ENCODE measurements at places on chromosomes 6 and 20. TPM values are rescaled to one million over a fixed set of nuclear protein-coding genes. Genes with fewer than 3 reads are reported as not detected.

Gene DEK
- total RNA-seq: 127 TPM

Gene RNF182
- total RNA-seq: 73.6 TPM

Gene GPR63
- 27.9 TPM for total RNA-seq

Gene SIRPD
- total RNA-seq: not detected

Gene TBXT
- total RNA-seq: not detected

DNA sequence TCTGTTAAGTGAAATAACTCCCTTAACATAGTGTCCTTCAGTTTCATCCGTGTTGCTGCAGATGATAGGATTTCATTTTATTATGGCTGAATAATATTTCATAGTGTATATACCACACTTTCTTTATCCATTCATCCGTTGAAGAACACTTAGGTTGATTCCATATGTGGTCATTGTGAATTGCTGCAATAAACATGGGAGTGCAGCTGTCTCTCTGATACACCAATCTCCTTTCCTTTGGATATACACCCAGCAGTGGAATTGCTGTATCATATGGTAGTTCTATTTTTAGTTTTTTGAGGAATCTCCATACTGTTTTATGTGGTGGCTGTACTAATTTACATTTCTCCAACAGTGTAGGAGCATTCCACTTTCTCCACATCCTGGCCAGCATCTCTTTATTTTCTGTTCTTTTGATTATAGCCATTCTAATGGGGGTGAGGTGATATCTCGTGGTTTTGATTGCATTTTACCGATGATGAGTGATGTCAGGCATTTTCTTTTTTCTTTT is 193.2 kb downstream of the SLC16A10 start:
- no peak for DNase-seq

DNA sequence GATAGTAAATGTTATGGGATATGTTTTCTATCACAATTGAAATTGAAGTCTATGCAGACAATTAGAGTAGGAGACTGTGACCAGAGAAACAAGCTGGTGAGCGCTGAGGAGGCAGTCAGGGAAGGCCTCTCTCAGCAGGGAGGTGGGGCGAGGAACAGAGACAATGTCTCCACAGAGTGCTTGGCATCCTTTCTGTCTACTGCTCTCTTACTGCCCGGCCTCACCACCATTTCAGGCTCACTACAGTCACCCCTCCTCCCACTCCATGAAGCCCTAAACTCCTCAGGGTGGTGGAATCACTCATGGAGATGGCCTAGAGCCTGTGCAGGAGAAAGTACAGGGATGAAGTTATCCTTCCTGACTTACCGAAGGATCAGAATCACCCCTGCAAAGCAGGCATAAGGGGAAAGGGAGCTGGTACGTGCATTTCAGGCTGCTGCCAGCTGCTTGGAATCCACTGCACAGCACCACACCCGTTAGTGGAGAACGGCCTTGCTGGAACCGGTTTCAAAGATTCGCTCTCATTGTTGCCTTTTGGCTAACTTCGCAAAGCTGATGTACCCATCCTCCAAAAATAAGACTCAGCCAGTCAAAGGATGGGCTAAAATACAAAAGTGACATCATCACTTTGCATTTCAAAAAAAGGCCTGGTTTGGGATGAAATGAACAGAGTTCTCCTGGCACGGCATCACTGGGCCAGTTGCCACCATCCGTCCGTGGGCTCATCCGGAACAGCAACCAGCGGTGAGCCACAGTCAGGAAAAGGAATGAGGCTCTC is 67.3 kb downstream of the SLC22A23 start:
- DNase-seq: peak; percentile 54

- DNase-seq: no peak
These were observed 32.0 kb upstream of the POPDC3 start for GRCh38 chr6:105211831-105212230.

DNA sequence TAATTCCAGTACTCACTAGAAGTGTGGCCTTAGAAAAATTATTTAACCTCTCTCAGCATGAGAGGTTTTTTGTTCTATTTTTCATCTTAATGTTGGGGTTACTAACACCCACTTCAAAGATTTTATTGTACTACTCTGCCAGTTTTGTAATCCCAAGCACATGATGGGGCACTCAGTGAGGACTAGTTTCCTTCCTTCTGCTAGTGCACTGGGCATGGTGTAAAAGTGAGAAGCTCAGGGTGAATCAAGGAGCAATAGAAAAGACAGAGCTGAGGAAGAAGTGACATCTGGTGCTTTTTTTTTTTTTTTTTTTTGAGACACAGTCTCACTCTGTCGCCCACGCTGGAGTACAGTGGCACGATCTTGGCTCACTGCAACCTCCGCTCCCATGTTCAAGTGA is 439.4 kb upstream of the ARID1B start:
- no peak for DNase-seq

DNA sequence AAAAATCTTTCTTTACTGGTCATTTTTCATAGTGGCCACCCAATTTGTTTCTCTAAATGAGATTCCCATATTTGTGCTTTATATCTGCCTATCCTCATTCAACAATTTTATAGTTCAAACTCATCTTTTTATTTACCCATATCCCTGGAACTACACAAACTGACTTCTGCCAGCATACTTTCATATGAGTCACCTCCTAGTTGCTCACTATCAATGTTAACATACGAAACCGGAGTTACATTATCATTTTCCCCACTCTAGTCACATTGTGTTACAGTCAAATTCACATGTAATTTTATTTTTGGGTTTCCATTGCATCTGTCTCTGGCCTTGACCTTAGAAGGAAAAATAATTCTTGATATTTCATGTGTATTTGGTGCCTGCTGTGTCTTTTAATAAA is 499.4 kb downstream of the MAFB start:
- no peak for DNase-seq

GRCh38 chr20:36543184-36544133 is 2.1 kb downstream of the MYL9 start:
- no peak for DNase-seq

DNA sequence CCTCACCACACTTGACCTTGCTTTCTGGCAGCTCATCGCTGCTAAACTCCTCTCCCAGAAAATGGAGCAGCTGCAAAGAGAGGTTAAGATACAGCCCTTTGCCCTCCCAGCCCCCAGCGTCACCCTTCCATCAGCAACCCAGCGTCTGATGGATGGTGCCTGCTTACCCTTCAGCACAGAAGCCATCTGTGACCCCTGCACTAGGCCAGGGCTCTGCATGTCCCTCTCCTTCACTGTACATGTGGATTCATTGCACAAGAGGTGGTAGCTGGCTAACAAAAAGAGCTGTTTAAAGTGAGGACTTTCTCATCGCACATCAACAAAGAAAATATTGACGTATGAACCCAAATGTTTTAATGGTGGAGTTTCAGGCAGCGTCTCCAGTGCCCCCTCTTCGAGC is 12.3 kb downstream of the LBP start:
- no peak for DNase-seq

GRCh38 chr6:127581576-127581975 is 4.6 kb downstream of the C6orf58 start:
- DNase-seq: no peak

- no peak for DNase-seq
These were observed 52.0 kb downstream of the ECT2L start for GRCh38 chr6:138847884-138848283.

GRCh38 chr6:52535711-52536423 is 41.0 kb downstream of the TRAM2 start:
- no peak for DNase-seq

DNA sequence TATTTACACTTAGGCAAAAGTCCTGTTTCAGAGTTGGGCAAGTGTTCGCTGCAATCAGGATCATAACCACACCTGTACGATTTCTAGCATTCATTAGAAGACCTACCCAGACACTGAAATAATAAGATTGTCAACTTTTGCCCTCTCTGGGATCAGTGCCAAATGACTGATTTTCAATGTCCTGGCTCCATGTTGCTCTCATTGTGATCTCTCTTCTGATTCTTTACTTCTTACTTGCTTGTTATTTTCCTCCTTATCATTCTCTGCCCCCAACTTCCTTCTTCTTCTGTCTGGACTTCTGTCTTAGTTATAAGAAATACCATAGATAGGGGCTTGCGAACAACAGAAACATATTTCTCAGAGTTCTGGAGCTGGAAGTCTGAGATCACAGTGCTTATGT is 94.4 kb upstream of the BMP2 start:
- no peak for DNase-seq

DNA sequence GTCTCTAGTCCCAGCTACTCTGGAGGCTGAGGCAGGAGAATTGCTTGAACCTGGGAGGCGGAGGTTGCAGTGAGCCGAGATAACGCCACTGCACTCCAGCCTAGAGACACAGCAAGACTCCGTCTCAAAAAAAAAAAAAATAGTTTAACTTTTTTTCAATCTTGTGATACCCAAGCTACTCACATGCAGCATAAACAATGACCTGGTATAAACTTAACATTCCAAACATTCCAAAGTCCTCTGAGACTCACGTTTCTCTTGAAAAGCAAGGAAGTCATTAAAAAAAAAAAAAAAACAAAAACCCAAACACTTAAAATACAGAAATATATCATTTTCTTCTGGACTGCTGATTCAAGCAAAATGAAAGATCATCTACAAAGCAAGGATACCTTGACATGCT is 14.3 kb downstream of the CRNKL1 start:
- DNase-seq: no peak
